ENCODE measurements at places on chromosomes 2 and 18. TPM values are rescaled to one million over a fixed set of nuclear protein-coding genes. Genes with fewer than 3 reads are reported as not detected.

Gene APOB
- 0.27 TPM for total RNA-seq

Gene KCNF1
- total RNA-seq: 0.09 TPM

Gene MAP3K2
- 14.4 TPM for total RNA-seq

Gene SCN9A
- total RNA-seq: 1.2 TPM

Gene MRPL53
- 49.9 TPM for total RNA-seq

Gene GPR45
- total RNA-seq: not detected

Gene KCNIP3
- total RNA-seq: 0.47 TPM

Gene XDH
- not detected for total RNA-seq

Gene SNTG2
- total RNA-seq: not detected

Gene FASTKD1
- 23.1 TPM for total RNA-seq

Gene FBXO36
- total RNA-seq: 0.75 TPM

Gene SPP2
- not detected for total RNA-seq

Gene RGPD4
- not detected for total RNA-seq

Gene RFX8
- 0.28 TPM for total RNA-seq

Gene DNAJC5G
- total RNA-seq: not detected

Gene TMEM198
- not detected for total RNA-seq

Gene SERPINB3
- not detected for total RNA-seq

Gene NOP58
- total RNA-seq: 66.0 TPM

Gene MFSD2B
- 0.09 TPM for total RNA-seq

Gene PTPRN
- not detected for total RNA-seq

Gene TGFA
- 0.38 TPM for total RNA-seq

Gene WNT6
- total RNA-seq: not detected

Gene CDK15
- not detected for total RNA-seq

Gene KYNU
- total RNA-seq: not detected

Gene ITSN2
- total RNA-seq: 34.9 TPM

Gene KLHL14
- not detected for total RNA-seq

Gene AMER3
- not detected for total RNA-seq

Gene LRATD1
- total RNA-seq: 0.27 TPM

Gene POTEI
- 0.09 TPM for total RNA-seq

Gene ACTG2
- under 0.01 TPM for total RNA-seq

Gene MATN3
- 0.85 TPM for total RNA-seq

Gene UBXN2A
- total RNA-seq: 8.1 TPM

Gene VWC2L
- not detected for total RNA-seq

Gene LYG1
- 0.27 TPM for total RNA-seq

Gene NIF3L1
- total RNA-seq: 14.3 TPM

Gene LIPT1
- total RNA-seq: 4.4 TPM

Data from endothelial cell of coronary artery (primary cell).